ENCODE measurements at places on chromosomes 1 and 21.

GRCh38 chr21:27759091-27759659 lies 792.3 kb upstream of the ADAMTS5 start:
- no peak for DNase-seq

- DNase-seq, result no peak
These were observed 490.8 kb upstream of the TMPRSS15 start for GRCh38 chr21:18894387-18894786.

- no peak for DNase-seq
These were observed 3.7 kb upstream of the KLF18 start for GRCh38 chr1:44144962-44145756.

DNA sequence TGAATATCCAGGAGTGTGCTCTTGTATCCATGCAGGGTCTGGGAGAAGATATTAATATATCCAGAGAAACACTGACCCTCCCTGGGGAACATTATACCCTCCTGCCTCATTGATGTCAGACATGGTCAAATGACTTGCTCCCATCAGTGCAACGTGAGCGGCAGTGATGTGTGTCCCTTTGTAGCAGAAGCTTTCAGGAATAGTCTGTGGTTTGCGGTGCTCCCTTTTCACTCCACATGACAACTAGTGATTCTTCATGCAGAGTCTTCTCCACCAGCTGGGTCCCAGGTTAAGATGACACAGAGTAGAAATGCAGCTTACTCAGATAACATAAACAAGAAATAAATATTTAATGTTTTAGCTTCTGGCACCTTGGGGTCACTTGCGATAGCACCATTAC lies 31.9 kb upstream of the LYPD8 start:
- no peak for DNase-seq

DNA sequence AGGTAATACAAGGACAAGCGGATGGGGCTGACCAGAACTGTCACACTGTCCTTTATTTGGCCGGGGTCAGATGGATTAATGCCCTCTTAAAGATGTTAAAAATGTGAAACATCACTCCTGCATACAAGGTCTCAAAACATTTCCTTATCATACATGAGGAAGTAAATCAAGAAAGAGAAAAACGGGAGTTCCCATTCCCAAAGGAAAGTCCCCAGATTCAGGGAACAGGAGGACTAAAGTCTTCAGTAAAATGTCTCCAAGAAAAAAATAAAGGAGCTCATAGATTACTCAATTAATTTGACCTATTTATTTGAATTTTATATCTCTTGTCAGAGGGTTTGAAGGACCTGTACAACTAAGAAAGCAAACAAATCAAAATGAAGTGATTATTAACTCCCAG lies 13.4 kb upstream of the HSD11B1 start:
- no peak for DNase-seq

- DNase-seq, result no peak
These were observed 16.5 kb downstream of the SMAP2 start for GRCh38 chr1:40389871-40390560.

DNA sequence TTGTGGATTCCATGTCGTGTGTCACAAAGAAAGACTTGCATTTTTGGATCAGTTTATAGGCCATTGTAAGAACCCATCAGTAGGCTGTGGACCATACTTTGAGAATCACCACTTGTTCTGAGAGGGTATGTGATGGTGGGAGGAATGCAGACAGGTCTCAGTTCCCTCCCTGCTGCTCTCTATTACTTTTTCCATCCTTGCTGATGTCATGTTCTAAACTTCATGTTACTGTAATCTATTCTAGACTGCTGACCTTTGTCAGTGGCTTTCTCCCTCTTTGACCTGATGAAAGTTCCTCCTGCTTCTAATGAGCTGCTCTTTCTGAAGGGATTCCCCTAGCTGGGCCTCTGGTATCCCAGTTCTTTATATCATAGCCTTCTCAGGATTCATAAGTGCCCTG lies 46.1 kb downstream of the ST3GAL3 start:
- no peak for DNase-seq

- no peak for DNase-seq
These were observed 34.9 kb upstream of the VASH2 start for GRCh38 chr1:212915245-212916091.

GRCh38 chr1:184020328-184020727 lies 17.2 kb downstream of the COLGALT2 start:
- DNase-seq, result no peak

- DNase-seq, result peak; percentile 42
These were observed 15.6 kb upstream of the HJV start for GRCh38 chr1:146036965-146037646.

GRCh38 chr1:219443763-219444162 lies 169.1 kb downstream of the ZC3H11B start:
- DNase-seq, result no peak

DNA sequence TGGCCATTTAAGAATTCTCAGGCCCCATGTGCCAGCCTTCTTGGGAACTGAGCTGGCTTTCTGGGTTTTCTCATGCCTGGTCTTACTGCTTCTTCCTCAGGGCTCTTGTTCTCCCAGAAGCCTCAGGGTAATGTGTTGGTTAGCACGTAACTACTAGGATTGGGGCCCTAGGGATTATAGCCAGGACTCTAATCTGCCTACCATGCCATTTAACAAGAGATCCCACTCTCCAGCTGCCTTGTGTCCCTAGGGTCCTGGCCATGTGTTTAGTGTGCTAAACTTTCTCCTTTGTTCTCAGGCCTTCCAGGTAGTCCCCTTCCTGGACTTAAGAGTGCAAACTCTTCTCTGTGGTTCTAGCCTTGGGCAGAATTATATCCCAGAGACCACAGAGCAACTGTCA lies 2.2 kb upstream of the SH3BGRL3 start:
- no peak for DNase-seq

DNA sequence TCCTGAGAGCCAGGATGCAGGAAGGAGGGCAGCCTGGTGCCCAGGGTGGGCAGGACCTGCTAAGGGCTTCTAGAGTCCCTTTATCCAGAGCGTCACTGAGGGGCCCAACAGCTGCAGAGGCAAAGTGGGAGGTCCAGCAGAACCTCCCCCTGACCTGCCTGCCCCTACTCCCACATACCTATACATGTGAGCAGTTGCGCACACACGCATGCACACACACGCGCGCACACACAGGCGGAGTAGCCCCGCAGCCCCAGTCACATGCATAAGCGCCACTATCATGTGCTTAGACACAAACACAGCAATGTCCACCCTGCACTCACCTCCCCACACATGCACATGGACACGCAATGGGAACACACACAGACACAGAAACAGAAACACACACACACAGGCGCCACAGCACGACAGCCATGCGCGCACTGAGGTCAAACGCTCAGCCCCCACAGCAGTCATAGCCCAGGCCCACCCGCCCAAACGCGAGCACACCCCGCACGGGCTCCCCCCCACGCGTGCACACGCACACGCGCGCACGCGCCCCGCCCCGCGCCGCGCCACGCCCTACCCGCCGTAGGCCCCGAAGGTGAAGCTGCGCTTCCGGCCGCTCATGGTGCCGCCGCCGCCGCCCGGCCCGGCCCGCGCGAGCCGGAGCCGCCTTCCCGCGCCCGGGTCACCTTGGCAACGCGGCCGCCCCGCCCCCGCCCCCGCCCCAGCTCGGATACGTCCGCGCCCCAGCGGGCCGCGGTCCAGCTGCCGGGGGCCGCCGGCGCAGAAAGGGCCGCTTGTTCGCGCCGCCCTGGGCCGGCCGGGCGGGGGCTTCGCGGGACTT lies 17.7 kb downstream of the RAP1GAP start:
- DNase-seq, result no peak

DNA sequence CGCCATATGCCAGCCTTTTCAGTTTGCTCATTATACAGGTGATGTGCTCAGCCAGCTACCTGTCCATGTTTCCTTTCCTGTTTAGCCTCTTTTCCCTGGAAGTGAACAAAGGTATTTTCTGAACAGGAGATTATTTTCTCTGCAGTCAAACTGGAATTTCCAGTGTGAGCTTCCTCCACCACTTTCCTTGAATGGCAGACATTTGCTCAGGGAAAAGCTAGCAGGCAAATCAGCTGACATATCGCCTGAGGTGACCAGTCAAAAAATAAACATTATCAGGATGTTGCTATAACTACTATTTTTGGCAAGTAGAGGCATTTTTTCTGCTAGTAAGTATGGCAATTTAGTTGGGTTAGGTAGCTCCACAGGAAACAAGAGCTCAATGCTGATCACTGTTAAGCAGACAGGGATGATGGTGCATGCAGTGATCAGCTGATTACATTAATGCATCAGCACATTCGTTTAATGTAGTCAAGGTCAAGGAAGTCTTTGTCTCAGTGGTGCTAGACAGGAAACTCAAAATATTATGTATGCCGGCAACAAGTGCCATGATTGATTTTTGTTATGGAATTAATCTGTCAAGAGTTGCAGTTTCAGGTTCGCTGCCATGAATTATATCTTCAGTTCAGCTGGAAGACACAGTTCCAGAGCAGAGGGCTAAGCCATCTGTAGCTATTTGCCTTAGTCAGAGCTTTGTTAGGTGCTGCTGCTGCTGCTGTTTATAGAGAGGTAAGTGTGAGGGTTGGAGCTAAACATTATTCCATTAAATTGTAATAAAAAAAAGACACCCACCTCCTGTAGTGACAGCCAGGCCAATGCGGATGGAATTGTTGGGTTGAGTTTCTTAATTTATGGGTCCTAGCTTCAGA lies 179.7 kb upstream of the ST6GALNAC5 start:
- no peak for DNase-seq

DNA sequence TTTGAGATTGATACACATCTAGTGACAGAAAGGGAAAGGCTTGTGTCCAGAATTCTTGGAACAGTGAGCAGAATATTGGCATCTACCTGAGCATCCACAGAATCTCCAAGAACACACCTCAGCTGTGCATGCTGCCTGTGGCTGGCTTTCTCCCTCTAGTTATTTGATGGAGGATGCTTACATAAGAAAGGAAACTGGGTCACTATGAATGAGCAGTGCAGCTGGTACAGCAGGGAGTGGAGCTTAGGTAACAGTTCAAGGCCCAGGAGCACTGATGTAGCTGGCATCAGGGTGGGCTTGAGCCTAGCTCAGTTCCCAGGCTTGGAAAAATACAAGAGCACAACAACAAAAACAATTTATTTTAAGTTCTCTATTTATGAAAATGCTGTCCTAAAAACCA lies 26.3 kb downstream of the RGS8 start:
- no peak for DNase-seq

DNA sequence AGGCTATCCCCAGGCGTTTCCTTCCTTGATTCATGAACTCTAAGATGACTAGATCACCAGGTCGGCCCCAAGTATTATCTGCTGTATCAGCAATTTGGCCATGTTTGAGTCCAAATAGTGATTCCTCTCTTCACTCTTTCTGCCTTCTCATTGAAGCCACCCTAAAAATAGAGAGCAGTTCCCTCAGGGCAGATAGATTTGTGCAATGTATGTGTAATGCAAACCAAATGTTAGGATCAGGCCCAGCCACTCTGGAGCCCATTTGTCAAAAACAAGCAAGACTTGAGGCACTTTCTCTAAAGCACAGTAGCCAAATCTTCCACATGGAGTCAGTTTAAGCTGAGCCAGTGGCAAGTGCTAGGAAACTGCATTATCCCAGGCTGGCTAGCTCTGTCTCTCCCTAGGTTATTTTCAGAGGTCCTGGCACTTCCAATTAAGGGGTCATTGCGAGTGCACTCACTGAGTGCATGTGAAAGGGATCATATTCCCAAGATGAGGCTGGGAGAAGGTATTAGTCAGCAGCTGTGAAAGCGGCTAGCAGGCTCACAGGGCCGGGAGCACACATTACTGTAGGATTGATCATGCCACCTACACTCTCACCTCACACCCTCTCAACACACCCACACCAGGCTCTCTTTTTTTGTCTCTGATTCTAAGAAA lies 97.9 kb upstream of the RAB3GAP2 start:
- DNase-seq, result no peak

DNA sequence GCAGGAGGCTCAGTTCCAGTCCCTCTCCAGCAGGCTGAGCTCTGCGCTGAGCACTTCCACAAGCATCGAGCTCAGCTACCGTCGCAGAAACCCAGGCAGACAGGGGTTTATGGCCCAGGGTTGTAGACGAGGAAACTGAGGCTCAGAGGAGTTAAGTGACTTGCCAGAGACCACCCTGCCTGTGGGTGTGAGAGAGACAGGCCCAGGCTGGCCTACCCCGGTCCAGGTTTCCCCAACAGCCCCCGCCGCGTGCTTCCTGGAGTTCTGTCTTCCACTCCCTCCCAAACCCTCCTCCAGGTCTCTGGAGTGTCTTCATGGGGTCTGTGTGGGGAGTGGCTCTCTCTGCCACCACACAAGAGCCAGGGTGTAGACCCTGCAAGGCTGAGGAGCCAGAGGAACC lies 615.9 kb downstream of the PTPRU start:
- no peak for DNase-seq

- no peak for DNase-seq
These were observed 56.6 kb downstream of the AGPAT3 start for GRCh38 chr21:43921571-43921978.

- DNase-seq, result no peak
These were observed 16.6 kb downstream of the IPO9 start for GRCh38 chr1:201845331-201846083.

GRCh38 chr1:112508278-112509004 lies at the start of gene WNT2B:
Gene WNT2B, plus strand, starts transcription at chr1:112508965. Its CDS starts 298 bp downstream, at chr1:112509263.
- DNase-seq, result peak; percentile 26

- no peak for DNase-seq
These were observed 54.2 kb downstream of the DMAP1 start for GRCh38 chr1:44267438-44267837.

- no peak for DNase-seq
These were observed 5.9 kb upstream of the FCGR2A start for GRCh38 chr1:161499099-161500039.

GRCh38 chr1:180631194-180631765 lies 542 bp upstream of the XPR1 start:
- DNase-seq, result no peak

GRCh38 chr21:25370311-25370744 lies 237.0 kb downstream of the MRPL39 start:
- DNase-seq, result no peak

DNA sequence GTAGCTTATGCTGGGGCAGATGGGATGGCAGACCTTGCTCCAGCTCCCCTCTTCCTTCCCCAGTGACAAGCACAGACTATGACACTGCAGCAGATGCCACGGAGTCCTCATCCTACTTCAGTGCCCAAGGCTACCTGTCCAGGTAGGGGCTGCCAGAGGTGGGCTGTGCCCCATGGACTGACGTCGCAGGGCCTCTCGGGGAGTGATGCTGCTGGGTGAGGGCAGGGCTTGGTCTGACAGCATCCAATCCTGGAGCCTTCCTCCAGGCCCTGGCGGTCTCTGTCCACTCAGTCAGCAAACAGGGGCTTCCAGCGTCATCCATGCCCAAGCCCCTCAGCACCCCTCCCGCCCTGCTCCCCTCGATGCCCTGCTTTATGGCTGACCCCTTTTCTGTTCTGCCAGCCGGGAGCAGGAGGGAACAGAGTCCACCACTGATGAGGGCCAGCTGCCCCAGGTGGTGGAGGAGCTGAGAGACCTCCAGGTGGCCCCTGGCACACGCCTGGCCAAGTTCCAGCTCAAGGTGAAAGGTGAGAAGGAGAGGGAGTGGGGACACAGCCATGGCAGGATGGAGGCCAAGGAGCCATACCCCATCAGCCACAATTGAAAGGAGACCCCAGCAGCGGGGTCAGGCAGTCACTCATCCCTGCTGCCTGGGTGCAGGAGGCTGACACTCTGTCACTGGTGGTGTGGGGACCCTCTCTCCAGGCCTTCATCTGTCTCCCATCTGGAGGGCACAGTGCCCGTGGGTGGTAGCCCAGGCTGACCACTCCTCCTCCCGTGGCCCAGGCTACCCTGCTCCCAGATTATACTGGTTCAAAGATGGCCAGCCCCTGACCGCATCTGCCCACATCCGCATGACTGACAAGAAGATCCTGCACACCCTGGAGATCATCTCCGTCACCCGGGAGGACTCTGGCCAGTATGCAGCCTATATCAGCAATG lies 73.6 kb downstream of the TRIM11 start:
- DNase-seq, result no peak
